ENCODE measurements at places on chromosomes 2 and 18.

DNA sequence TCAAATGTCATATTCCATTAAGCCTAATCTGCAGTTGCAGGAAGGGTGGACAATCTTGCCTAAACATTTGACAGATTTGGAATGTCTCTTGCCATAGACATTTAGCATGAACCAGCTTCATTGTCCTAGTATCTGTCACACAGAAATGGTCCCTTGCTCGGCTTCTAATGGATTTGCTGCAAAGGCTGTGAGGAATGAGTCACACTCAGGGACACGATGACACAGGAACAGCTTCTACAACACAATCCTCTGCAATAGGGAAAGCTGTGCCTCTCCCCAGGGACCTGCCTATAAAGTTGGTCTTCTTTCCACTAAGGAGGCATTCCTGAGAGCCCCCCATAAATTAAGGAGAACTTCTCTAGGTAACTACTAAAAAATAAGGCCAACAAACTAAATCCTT lies 155.1 kb upstream of the L3MBTL4 start:
- DNase-seq, result no peak

DNA sequence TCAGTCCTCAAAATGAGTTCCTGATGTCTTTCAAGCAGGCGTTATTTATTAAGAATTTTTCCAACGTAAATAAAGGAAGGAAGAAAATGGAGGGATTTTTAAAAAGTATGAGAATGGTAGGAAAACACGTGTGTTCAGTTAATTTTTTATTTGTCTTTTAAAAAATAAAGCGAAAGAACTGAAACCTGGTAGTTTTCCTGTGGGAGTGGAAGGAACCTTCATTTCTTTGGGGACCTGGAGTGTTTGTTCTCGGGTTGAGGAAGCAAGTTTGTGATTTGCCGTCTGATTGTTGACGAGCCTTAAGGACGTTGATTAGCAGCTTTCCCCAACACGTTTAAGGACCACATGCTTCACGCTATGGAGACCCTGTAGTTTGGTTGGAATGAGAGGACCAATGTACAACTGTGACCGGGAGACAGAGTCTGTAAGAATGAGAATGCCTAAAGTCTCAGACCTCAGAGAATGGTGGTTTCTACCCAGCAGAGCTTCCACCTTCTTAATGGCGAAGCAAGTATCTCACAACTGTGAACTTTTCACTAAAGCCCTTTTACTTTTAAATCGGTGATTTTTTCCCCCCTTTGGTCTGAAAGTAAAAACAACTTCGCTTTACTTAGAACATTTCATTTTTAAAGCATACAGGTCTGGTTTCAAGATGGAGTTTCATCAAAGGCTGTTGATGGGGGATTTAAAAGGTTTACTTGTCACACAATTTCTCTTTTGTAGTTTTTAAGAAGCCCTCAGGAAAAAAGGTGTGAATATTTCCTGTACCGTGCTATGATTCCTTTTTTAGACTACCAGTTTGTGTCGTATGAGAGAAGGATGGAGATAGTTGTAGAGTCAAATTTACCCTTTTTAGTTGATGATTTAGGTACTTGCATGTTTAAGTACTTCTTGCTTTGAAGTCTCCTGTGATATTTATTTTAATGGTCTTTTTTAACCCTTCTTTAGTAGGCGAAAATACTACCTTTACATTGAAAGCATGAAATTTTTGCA lies 1.4 kb downstream of the TTC39C start:
- DNase-seq, result no peak

DNA sequence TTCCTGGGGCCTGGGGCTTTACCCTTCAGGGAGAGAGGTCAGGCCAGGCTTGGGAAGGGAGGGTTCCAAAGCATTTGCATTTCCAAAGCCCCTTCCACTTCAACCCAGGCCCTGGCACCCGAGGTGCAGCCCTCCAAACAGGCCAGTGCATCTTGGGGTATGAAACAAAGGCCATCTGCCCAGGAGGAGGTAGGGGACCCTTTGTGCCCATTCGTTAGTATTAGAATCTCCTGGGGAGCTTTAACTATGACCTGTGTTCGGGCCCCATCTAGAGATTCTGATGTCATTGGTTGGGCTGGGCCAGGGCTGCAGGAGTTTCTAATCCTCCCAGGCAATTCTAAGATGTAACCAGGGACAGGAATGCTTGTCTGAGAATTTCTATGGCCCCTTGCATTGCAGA lies 73.6 kb downstream of the CIB4 start:
- DNase-seq, result no peak

GRCh38 chr2:163213661-163214081 lies 375.1 kb upstream of the KCNH7 start:
- no peak for DNase-seq

GRCh38 chr2:151872463-151872862 lies 44.2 kb upstream of the ARL5A start:
- peak; percentile 80 for DNase-seq

- peak; percentile 62 for DNase-seq
Observed at GRCh38 chr2:177296040-177296439, 31.5 kb upstream of the NFE2L2 start.

DNA sequence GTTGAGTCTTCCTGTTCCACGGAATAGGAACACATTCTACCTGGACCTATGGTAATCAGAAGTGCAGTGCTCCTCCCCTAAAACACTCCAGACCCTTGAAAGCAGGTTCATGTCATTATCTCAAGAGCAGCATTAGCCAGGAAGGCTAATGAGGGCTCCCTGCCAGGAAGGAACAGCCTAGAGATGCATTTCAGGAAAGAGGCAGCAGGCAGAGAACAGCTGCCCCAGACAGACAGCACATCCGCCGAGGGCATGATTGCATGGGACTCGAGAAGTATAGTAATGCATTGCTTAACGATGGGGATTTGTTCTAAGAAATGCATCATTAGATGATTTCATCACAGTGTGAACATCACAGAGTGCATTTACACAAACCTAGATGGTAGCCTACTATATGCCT lies 171.5 kb downstream of the ALK start:
- no peak for DNase-seq

DNA sequence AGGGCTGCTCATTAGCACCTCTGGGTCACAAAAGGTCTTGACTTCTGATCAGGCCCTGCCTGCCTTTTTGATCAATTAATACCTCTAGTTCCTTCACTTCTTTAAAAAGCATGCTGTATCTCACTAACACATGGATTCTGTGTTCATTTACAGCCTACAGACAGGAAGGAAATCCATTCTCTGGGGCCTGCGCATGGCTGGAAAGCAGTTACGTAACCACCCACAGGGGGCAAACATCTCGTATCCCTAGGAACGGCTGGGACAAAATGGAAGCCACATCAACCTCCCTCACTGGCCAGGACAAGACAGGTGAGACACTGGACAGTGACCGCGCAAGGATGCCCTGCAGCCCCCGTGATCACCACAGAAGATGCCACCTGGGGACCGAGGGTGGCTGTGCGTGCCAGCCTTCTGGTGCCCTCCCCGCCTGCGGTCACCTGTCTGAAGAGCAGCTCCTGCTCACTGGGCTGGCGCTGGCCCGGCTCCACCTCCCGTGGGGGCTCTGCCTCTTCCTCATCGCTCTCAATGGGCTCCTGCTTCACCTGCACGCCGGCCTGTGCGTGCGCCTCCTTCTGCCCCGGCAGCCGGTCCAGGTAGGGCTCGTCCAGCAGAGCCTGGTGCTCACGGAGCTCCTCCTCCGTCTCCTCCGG lies 266.9 kb downstream of the TWIST2 start:
- no peak for DNase-seq

- DNase-seq, result no peak
Observed at GRCh38 chr18:4357579-4357978, 97.5 kb downstream of the DLGAP1 start.

- DNase-seq, result no peak
Observed at GRCh38 chr2:10161961-10162441, 39.5 kb downstream of the RRM2 start.

DNA sequence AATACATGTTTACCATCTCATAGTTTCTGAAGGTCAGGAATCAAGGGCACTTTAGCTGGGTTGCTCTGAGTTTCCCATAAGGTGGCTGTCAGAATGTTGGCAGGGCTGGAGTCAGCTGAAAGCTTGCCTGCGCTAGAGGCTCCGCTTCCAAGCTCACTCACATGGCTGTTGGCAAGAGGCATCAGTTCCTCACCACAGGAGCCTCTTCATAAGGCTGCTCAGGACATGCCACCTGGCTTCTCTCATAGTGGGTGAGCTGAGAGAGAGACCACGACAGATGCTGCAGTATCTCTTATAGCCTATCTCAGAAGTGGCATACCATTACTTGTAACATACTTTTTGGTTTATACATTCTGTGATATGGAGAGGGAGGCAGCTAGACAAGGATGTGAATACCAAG lies 7.2 kb downstream of the HADHB start:
- DNase-seq, result no peak

DNA sequence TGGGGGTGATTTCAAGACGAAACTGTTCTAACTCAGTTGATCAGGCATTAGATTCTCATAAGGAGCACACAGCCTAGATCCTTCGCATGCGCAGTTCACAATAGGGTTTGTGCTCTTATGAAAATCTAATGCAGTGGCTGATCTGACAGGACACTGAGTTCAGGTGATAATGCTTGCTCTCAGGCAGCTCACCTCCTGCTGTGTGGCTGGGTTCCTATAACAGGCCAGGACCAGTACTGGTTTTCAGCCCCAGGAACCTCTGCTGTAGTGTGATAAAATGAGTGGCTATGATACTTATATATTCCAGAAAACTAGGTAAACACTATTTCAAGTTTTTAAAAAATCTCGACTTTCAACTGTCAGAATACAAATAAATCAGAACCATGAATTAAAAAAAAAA lies 271.4 kb downstream of the GALNT13 start:
- no peak for DNase-seq

- peak; percentile 49 for DNase-seq
Observed at GRCh38 chr2:188645986-188646385, 328.2 kb upstream of the COL3A1 start.

GRCh38 chr2:52402128-52402527 lies 1365.5 kb upstream of the CHAC2 start:
- no peak for DNase-seq

GRCh38 chr18:24089076-24089475 lies 49.8 kb upstream of the CABYR start:
- peak; percentile 19 for DNase-seq

DNA sequence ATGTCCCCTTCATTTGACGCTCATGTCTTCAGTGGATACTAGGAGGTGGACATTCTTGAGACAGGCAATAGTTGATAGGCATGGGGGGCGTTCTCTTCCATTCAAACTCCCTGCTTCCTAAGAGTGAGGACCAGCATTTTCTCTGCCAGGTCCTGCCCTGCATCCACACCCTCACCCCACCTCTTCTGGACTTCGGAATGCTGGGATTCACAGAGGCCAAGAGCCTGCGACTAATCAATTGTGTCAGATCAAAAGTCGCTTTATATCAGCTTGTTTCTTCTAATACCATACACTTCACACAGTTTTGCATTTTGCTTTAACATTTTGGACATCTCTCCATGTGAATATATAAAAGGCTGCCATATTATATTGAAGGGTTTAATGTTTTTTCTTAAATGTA lies 210.7 kb downstream of the CCDC102B start:
- DNase-seq, result no peak

DNA sequence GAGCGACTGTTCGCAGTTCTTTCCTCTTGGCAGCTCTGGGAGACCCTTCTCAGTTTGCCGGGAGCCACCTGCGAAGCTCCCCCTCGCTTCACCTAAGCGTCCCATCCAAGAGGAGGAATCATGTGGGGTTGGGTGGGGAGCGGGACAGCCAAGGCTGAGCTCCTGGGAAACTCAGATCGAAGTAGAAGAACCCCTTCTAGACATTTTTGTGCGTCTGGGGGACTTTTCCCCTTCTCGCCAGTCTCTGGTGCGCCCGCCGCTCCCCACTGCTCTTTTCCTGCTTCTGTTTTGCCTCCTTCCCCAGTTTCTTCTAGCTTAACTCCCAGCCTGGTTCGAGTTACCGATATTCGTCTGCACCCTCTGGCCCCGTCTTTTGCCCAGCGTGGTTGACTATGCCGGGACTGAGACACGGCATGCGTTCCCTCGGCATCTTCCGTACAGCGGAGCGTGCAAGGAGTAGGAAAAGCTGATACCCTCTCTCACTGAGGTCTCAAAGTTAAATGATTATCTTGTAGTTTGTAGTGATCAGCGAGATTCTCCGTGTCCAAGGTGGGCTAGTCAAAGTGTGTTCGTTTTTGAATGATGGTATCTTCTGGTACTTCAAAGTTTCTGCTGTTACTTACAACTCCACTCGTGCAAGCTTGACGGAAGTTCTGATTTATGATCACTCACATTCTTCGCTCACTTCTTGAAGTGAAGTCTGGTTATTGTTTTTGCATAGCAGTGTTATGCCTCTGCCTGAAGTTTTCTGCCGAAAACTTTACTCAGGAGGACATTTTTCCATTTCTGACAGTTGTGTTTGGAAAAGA lies 664 bp downstream of the CAMKMT start:
- peak; percentile 80 for DNase-seq

DNA sequence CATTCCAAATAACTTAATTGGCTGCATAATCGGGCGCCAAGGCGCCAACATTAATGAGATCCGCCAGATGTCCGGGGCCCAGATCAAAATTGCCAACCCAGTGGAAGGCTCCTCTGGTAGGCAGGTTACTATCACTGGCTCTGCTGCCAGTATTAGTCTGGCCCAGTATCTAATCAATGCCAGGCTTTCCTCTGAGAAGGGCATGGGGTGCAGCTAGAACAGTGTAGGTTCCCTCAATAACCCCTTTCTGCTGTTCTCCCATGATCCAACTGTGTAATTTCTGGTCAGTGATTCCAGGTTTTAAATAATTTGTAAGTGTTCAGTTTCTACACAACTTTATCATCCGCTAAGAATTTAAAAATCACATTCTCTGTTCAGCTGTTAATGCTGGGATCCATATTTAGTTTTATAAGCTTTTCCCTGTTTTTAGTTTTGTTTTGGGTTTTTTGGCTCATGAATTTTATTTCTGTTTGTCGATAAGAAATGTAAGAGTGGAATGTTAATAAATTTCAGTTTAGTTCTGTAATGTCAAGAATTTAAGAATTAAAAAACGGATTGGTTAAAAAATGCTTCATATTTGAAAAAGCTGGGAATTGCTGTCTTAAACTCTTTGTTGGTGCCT lies 1.4 kb downstream of the PCBP1 start:
- DNase-seq, result no peak

DNA sequence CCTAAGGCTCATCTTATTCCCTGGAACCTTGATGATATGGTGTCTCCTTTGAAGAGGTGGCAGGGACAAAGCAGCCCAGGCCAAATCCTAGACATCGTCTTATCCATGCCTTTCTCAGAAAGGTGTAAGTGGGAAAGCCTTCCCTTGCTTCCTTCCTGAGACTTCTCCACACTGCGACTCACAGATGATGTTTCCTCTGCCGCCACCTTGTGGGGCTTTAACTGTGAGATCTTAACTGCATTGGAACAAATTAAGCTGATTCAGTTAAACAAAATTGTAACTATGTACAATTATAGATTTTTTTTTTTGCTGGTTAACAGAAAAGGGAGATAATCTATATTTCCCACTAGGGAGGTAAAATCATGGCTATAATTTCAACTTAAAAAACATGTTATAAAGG lies 10.0 kb upstream of the GCA start:
- DNase-seq, result peak; percentile 55

- no peak for DNase-seq
Observed at GRCh38 chr18:31010601-31011000, 31.9 kb downstream of the DSC3 start.

- peak; percentile 31 for DNase-seq
Observed at GRCh38 chr2:96427917-96428316, 77.2 kb downstream of the NEURL3 start.
